A172 (cell line): ENCODE measurements at places on chromosomes 11 and 22.

- DNase-seq: peak; percentile 34
These were observed 115.9 kb downstream of the ARFGAP2 start for GRCh38 chr11:47060807-47061206.

GRCh38 chr22:40898850-40899357 lies 37.0 kb upstream of the DNAJB7 start:
- peak; percentile 49 for DNase-seq

DNA sequence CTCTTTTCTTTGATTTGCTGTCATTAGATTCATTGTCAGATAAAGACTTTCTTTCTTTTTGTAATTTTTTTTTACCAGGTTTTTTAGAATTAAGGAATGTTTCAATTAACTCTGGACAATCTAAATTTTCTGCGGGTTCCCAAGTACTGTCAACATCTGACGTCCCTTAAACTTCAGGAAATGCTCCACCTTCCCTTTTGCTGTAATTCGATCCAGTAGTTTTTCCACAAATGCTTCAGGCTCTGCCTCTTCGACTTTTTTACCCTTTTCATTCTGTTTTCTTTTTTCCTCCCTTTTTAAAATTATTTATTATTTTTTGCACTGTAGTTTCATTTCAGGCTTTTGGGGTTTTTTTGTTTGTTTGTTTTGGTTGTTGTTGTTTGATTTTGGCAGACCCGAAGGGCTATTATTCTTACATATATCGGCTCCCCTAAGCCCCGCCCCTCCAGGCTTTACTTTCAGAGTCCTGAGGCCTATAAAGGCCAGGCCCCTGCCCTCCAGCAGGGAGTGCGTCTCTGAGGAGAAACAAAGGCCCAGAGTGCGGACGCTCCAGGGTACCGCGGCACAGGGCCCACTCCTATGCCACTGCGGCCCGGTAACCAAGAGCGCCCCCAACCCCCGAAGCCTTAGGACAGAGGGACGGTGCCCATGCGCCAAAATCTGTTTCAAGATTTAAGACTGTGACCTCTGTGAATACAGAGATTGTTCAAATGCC lies 116.4 kb downstream of the TYR start:
- no peak for DNase-seq

- DNase-seq: no peak
These were observed 11.2 kb upstream of the TMEM184B start for GRCh38 chr22:38284042-38284402.

- DNase-seq: no peak
These were observed 93.0 kb downstream of the CELSR1 start for GRCh38 chr22:46444390-46444854.

DNA sequence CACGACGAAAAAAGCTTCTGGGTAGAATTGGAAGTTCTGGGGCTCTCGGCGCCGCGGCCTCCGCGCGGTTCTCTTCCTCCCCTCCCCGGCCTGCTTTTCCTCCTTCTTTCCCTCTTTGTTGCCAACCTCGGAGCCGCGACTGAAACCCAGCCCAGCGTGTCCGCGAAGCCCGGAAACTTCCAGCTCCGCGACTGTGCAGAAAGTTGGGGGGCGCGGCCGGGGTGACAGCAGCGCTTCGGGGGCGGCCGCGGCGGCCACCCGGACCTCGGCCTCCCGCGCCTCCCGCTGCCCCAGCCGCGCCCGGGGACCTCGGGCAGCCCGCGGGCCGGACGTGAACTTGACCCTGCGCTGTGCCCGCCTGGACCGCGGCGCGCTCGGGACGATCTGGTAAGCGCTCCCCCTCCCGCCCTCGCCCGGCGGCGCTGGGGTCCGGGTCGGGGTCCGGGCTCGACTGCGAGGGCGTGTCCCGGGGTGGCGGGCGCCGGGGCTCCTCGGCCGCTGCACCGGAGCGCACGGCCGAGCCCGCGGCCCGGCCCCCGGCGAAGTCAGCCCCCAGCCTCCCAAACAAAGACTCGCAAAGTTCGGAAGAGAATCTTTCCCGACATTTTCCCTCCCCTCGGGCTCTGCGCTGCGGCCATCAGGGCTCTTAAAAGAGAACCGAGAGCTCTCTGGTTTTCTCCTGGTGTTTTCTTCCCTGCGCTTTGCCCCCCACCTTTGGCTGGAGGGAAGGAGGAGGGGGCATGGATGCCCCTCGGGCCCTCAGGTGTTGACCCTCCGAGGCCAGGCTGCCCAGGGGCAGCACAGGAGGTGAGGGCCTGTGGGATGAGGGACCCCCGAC lies 67.9 kb upstream of the WNT7B start:
- DNase-seq: no peak

DNA sequence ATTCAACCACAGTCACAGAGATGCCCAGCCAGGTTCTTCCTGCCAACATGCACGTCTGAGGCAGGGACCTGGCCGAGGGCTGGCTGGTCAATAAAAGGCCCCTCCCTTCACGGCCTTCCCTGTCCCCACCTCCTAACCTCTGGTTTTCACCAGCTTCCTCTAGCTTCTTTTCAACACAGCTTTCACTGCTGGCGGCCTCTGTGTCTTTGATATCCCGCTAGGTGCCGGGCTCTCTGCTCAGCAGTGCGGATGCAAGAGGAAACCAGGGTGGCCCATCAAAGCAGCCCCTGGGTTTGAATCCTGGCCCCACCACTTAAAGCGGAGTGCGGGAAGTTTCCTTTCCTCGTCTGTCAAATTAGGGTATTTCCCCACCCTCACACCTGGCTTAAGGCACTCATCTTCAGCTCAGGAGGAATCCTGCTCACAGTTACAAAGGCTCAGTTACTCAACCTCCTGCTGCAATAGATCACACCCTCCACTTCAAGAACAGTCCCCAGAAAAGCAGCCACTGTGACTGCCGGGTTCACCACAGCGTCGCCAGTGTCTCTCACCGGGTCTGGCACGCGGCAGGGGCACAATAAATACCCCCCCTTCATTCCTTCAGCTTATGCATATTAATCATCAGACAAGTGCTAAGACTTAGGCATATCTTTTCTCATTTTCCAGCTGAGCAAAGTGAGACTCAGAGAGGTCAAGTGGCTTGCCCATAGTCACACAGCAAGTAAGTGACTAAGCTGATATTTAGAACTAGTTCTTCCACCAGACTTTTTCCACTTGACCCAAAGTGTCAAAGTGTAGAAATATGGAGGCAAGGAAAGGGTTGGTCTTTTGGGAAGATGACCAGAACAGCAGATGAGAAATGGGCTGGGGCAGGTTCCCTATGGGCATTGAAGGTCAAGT lies 45.7 kb downstream of the TXN2 start:
- DNase-seq: no peak

DNA sequence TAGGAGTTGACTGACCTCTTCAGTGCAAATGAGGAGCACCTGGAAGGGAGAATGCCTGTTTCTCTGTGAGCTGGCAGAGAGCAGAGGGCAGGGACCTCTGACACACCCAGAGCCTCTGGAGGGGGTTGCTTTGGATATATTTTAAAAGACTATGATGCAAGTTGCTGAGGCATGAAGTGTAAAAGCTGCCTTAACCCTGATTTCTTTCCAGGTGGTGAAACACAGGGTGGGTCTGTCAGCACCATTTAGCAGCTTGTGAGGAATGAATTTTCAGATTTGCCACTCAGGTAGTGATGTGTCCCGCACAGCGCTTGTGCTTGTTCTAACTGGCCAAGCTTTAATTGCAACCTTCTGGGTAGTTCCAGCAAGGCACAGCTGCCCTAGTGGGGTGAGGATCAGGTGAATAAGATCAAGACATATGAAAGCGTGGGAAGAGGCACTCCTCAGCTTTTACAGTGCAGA lies 90.2 kb downstream of the SWAP70 start:
- DNase-seq: no peak

- no peak for DNase-seq
These were observed 7.1 kb downstream of the TPCN2 start for GRCh38 chr11:69055598-69056516.

GRCh38 chr11:83174008-83174407 lies 17.1 kb downstream of the PCF11 start:
- no peak for DNase-seq

DNA sequence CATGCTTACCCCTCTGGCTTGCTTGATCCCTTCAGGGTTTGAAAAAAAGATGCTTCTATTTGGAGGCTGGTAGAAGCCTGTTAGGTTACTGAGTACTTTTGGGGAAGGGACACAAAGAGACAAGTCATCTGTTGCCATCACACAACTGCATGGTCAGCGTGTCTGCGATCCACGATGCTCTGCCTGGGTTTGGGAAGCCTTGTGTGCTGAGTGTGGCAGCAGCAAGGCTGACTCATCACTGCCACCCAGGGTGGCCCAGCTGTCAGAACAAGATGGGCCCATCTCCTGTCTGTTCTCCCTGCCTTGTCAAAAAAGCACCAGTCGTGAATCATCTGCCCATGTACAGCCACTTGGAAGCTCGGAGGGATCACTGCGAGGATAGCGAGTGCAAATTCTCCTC lies 26.2 kb downstream of the UBASH3B start:
- DNase-seq: peak; percentile 14

DNA sequence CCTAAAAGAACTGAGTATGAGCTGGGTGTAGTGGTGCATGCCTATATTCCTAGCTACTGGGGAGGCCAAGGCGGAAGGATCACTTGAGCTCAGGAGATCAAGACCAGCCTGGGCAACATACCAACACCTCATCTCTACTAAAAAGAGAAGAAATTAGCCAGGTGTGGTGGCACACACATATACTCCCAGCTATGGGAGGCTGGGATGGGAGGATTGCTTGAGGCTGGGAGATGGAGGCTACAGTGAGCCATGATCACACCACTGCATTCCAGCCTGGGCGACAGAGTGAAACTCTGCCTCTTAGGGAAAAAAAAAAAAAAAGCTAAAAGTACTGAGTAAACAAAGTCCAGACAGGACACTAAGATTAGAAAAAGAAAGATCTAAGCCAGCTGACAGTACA lies 3.5 kb upstream of the HTR3B start:
- DNase-seq: no peak

DNA sequence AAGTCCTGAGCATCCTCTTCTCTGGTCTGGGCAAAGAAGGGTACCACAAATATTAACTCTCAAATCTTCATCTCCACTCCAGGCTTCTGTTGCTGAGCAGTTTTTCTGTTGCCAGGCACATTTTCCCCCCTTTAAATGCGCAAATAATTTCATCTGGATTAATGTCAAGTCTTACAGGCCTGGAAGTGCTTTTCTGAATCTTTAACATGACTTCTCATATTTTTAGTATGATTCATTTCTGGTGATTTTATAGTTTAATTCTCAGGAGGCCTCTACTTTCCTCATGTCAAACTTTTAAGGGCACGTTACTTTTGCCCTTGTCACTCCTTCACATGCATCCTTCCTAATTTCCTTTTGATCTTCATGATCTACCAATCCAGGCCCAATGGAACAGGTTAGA lies 510.2 kb downstream of the METTL15 start:
- DNase-seq: no peak

GRCh38 chr22:26593763-26594162 lies 3.8 kb upstream of the TPST2 start:
- no peak for DNase-seq

DNA sequence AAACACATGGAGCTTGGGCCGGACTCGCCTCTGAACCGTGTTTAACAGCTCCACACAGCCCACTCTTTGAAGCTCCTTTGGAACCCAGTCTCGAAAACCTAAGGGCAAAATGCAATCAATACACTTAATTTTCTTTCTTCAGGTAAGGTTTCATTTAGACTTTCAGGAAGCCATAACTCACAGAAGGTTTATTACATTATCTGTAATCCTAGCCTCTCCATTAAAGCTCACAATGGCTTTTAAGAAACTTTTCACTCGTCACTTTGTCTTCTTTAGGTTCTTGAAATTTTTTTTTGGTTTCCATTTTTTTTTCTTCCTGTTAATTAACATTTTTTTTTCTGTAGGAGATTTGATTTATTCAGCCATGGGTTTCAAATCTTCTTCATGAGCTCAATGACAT lies 91.3 kb downstream of the ARL14EP start:
- DNase-seq: no peak

GRCh38 chr11:75437966-75438659 lies 5.1 kb upstream of the KLHL35 start:
- DNase-seq: peak; percentile 49

GRCh38 chr11:22690257-22690656 lies 23.8 kb downstream of the GAS2 start:
- DNase-seq: no peak

- no peak for DNase-seq
These were observed 179.7 kb downstream of the IGLL1 start for GRCh38 chr22:23400286-23400981.

DNA sequence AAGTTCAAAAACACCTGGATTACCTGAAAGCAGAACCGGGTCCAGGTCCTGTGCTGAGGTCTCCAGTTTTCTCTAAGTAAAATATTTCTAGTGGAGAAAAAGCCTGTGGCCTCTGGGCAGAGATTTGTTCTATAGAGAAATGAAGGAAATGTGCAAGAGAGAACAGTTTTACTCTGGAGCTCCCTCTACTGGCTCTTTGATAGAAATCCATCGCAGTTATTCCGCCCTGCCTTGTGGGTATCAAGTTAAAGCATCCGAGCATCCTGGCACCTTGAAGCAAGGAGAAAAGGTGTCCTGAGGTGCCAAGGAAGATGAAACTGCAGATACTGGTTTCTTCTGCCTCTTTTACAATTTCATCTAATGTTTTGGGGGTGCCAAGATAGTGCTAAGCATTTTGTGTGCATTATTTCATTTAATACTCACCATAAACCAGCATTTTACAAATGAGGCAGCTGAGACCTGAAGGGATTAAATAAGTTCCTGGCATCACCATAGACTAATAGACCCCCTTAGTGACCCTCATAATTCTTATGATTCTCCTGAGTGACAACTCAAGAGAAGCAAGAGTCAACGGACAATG lies 113.1 kb upstream of the HSD17B12 start:
- peak; percentile 71 for DNase-seq

GRCh38 chr22:28951969-28952521 lies 68.7 kb downstream of the ZNRF3 start:
- no peak for DNase-seq

- DNase-seq: no peak
These were observed 544.0 kb downstream of the NTM start for GRCh38 chr11:131914361-131914774.

DNA sequence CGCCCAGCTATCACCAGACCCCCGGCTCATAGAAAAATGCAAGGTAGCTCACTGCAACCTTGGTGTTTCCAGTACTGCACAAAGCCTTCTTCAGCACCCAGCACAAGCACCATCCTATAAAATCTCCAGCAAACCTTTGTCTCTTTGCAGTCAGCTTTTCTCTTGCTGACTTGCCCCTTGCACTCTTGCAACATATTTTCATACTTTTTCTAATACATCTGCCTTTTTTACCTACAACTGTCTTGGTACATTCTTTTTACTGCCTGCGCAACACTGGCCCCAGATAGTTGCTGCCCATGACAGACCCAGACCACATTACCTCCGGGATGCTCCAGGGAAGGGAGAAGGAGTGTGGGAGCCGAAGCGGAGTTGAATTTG lies 142.4 kb downstream of the MPPED1 start:
- no peak for DNase-seq

DNA sequence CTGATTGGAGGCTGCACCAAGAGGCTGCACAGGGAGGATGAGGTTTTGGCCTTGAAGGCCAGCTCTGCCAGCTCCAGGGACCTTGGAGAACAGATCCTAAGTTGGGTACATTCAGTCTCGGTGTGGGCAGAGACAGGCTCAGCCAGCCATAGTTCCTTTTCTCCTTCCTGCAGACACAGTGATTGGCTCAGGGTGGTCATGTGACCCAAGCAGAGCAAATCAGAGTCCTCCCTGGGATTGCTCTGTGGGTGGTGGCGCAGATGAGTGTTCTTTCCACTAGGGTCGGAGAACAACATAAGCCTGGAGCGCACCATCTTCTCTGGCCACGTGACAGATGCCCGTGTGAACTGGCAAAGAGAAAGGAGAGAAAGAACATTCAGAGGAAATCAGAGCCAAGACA lies 47.1 kb upstream of the CCND1 start:
- no peak for DNase-seq
